ENCODE measurements at places on chromosomes 3 and 15.

GRCh38 chr3:196927571-196928453, 14.5 kb downstream of the NCBP2 start:
- no peak for DNase-seq

- no peak for DNase-seq
These were observed 794 bp downstream of the LRIG1 start for GRCh38 chr3:66499881-66500575.

GRCh38 chr3:194141415-194142155, 5.6 kb downstream of the HES1 start:
- DNase-seq, result peak; percentile 85

DNA sequence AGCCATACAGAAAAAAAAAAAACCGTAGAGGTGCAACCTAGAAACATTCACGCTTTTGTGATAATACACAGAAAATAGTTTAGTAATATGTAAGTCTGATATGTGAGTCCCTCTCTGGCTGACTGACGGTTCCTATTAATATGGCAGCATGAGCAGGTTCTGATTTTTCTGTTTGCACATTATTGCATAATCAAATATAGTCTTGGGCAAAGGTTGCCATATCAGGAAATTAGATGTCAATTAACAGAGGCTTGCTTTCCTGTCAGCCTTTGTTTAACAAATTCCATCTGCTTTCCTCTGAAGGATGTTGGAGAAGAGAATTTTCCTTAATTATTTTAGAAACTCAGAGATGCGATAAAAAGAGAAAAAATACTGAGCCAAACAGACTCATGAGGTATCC, 14.8 kb downstream of the GABRB3 start:
- DNase-seq, result no peak

- no peak for DNase-seq
These were observed 12.6 kb upstream of the STARD5 start for GRCh38 chr15:81336568-81336967.

DNA sequence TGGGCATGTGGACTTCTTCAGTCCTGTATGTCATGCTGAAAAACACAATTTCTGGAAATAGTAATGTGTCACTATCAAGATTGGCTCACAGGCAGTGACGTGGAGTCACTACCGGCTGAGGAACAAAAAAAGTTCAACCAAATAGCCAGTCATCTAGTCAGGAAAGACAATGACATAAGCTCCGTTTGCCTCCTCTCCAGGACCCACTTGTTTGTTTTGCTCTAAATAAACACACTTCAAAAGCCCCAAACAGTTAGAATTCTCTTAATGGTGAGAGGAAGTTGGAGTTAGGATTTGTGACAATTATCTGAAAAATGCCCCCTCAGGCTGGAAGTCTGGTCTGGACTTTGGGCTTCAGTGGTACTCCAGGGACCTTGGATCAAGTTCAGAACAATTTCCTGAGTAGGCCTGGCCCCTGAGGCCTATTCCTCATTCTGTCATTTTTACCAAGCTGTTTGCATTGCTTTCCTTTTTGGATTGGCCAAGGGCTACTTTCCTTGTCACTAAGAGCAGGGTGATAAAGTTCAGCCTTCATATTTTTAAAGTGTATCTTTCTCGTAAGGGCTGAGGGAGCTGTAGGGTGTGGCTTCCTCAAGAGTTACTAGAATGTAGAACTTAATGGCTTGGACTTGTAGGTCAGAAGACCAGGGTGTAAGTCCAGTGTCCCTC, 98.9 kb downstream of the EOMES start:
- no peak for DNase-seq

DNA sequence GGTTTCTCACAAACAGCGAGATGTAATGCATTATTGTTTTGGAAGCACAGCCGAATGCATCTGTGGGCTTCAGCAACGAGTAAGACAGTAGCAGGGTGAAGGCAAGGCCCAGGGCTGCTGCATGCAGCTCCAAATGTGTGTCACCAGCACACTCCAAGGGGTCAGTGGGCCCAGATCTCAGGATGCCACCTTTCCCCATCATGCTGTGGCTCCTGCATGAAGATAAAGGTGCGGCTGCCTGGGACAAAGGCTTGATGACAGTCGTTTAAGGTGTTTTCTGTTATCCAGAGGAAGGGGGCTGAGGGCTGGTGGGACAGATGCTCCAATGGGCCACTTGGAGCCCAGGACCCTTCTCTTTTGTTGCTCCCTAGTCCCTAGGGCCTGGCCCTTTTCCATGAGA, 13.2 kb downstream of the C3orf22 start:
- DNase-seq, result no peak

DNA sequence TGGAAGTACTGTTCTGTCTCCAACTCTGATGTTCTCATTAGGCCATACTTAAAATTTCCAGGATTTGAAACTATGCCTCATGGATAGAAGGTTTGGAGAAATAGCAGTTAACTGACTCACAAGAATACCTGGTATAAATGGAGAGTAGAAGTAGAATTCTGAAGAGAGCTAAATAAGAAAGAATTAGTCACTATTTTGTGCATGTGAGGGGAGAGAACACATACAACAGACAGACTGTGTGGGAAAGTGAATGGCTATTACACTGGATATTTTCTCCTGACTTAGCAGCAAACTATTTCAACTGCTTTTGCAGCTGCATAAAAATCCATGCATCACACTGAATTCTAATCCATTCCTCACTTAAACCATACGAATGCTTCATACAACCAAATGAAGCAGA, 71.3 kb downstream of the C3orf70 start:
- DNase-seq, result no peak

- no peak for DNase-seq
These were observed 59.8 kb upstream of the INSYN1 start for GRCh38 chr15:73812806-73813465.

DNA sequence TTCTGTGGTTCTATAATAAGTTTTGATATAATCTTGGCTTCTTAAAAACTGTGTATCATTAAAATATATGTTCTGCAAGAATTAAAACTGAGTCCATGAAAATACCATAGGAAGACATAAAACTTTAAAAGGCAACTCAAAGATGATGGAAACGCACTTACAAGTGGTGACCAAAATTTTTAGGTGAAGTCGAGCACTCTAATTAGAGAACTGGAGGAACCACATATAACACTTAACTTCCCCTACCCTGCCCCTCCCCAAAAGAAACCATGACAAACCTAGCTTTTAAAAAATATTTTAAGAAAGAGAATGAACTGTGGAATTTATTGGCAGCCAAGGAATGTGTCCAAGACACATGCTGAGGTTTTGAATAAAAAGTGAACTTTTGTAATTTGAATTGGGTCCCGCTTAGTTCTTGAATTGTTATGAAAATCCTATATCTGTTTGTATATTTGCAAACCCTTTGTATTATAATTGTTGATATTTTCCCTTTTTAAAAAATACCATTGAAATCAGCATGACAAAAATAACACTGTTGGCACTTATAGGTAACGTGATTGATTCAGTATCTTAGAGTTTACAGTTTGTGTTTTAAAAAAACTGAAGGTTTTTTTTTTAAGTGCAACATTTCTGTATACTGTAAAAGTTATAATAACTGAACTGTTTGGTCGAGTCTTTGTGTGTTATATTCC, 7.7 kb downstream of the NR2F2 start:
- DNase-seq, result no peak

GRCh38 chr15:98442379-98442833, 205.9 kb upstream of the IGF1R start:
- DNase-seq, result peak; percentile 11

GRCh38 chr3:27796365-27796875, 74.3 kb upstream of the EOMES start:
- DNase-seq, result no peak

DNA sequence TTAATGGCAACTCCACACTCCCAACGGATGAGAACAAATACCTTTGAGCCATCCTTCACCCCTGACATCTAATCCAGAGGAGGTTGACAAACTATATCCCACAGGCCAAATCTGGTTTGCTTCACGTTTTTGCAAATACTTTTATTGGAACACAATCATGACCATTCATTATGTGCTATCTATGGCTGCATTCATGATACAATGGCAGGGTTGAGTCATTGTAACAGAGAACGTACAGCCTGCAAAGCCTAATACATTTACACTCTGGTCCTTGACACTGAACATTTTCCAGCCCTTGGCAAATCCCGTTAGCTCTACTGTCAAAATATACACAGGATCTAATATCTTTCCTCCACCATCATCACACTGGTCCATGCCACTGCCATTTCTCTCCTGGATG, 7.6 kb upstream of the PRICKLE2 start:
- DNase-seq, result no peak

DNA sequence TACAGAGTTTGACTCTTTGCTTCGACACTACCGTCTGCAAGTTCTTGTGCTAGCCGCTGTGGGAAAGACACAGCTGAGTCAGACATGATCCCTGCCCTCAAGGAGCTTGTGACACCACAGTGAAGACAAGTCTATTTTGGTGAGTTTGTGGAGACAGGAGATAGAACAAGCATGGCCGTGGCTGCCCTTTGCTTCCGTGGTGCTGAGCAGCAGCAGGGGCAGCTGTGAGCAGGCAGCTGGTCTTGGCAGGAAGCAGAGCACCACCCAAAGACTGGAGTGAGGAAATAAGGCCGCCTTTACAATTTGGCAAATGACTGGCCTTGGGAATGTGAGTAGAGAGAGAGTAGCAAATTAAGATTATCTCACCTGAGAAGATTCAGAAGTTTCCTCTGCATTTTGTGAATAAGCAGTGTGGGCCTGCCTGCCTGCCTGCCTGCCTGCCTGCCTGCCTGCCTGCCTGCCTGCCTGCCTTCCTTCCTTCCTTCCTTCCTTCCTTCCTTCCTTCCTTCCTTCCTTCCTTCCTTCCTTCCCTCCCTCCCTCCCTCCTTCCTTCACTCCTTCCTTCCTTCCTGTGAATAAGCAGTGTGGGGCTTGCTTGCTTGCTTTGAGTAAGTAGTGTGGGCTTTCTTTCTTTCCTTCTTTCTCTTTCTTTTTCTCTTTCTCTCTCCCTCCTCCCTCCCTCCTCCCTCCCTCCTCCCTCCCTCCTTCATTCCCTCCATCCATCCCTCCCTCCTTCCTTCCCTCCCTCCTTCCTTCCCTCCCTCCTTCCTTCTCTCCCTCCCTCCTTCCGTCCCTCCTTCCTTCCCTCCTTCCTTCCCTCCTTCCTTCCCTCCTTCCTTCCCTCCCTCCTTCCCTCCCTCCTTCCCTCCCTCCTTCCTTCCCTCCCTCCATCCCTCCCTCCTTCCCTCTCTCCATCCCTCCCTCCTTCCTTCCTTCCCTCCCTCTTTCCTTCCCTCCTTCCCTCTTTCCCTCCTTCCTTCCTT, 1.6 kb upstream of the GCNT3 start:
- DNase-seq, result no peak

GRCh38 chr3:133380481-133381225, 19.2 kb upstream of the BFSP2 start:
- no peak for DNase-seq

- DNase-seq, result no peak
These were observed 211.6 kb downstream of the TNIK start for GRCh38 chr3:171248426-171249111.

DNA sequence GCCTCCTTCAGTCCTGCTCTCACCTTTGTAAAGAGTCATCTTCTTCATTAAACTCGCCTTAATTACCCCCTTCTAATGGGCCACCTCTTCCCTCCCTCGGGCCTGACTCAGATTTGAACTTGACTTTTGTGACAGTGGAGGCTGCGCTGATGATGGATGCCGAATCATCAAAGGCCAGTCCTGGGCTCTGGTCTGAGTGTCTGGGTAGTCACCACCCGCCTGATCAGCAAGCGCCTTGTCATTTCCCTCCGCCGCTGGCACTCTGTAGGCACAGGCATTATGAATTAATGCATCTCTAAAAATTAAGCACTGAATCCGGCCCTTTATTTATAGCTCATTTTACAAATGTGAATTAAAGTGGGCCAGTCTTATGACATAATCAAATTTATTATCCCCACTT, 116.7 kb upstream of the PROK2 start:
- no peak for DNase-seq

- no peak for DNase-seq
These were observed 189.3 kb downstream of the EDEM1 start for GRCh38 chr3:5376761-5377160.

DNA sequence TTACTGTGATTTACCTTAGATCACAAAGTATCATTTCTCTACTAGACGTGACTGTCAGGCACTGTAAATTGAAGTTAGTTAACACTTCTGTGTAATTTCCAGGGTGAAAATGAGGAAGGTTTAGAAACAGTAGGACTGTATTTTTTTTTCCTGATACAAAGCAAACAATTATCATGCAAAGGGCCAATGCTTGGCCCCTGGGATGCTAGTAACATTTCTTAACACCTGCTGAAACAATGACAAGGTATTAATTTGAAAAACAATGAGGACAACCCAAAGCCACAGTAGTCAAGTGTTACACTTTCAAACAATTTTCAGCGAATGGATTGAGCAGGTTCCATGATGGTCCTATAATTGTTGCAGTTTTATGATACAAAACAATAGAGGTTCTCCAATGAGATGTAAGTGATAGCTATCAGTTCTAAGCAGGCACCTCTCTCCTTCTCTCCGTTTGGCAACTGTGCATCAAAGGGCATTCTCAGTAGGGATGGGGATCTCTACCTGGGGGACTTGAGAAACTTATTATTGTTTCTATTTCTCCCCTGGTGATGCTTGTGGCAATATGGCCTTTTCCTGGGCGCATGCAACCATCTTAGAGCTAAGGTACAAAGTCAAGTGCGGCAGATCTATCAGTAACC, 65.9 kb upstream of the FEZF2 start:
- DNase-seq, result no peak

GRCh38 chr3:69848113-69848512, 108.8 kb downstream of the MITF start:
- DNase-seq, result no peak

DNA sequence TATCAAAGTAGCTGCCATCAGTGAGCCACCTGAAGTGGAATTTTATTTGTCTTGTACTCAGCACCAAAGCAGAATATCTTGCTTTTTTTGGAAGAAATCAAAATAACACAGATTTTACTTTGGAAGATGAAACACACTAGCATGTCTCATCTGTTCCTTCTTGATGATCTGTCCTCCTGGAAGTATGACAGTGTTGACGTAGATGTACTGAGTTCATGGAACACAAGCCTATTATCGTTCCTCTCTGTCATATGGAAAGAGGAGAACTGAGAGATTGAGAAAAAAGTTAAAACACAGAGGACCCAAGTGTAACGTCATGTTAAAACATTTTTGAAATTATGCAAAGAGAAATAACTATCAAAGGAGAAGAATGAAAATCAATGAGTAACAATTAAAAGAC, 340.2 kb downstream of the ROBO2 start:
- no peak for DNase-seq

GRCh38 chr3:196127308-196128040, 45.6 kb upstream of the TFRC start:
- no peak for DNase-seq

- DNase-seq, result no peak
These were observed 2.7 kb downstream of the ZIC1 start for GRCh38 chr3:147411815-147412241.

- DNase-seq, result no peak
These were observed 28.5 kb upstream of the LRRC34 start for GRCh38 chr3:169841171-169841570.

- DNase-seq, result no peak
These were observed 12.3 kb downstream of the ETFA start for GRCh38 chr15:76298986-76299385.
